ENCODE measurements at places on chromosomes 2 and 18.

DNA sequence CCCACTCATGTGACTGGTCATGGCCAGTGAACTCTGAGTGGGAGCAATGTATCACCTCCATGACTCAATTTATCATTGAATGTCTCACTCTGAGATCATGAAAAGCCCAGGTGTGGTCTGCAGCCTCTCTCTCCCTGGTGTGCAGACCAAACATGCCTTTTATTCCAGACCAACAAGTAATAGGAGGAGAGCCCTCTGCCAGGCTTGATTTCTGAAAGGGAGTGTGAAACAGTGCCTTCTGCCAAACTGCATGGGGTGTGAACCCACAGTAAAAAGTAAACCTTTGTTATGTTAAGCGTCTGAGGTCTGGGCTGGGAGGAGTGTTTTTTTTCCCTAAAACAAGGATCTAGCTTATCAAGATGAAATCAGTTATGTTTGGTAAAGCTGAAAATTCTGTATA is 601.2 kb downstream of the ADCYAP1 start:
- DNase-seq: no peak

DNA sequence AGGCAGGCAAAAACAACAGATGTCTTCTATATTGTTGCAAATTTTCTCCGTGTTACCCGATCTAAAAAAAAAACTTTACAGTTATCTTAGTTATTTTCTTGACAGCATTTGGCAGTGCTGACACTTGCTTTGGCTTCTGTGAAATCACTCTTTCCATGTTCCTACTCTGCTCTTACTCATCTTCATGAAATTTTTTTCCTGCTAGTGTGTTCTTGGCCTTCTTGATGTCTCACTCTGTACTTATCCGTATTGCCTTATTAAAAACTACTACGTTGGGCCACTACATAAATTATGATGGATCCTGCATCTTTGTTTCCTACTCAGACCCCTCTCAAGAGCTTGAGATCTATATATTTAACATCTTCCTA is 134.4 kb downstream of the IKZF2 start:
- no peak for DNase-seq

DNA sequence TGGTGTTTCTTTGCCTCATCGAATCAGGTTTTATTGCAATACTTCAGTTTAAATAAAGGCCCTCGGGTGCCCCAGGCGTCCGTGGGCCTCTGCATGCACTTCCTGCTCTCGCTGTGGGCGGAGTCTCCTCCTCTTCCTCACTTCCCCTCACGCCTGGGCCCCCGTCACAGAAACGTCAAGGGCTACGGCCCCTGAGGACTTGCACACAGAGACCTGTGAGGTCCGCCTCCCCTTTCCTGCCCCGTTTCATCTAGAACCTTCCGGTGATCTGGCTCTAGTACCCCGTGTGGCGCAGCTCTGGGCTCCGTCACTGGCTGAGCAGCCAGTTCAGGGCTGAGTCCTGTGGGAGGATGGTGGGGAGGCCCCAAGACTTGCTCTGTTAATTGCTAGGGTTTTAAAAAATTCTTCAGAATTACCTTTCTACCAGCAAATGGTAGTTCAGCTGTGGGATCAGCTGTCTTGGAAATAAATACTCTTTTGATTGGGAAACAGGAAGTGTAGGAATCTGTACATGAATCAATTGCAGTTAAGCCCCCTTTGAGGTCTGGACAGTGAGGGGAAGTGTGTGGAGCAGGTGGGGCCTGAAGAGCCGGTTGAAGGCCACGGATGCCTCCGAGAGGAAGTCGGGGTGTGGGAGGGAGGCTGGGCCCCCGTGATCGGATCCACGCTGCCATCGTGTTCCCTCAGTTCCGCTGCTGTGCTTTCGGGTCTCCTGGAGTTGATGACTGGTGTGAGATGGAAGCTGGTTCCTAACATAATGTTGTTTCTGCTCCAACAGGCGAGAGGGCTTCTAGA is 10.2 kb downstream of the NFATC1 start:
- peak; percentile 85 for DNase-seq

DNA sequence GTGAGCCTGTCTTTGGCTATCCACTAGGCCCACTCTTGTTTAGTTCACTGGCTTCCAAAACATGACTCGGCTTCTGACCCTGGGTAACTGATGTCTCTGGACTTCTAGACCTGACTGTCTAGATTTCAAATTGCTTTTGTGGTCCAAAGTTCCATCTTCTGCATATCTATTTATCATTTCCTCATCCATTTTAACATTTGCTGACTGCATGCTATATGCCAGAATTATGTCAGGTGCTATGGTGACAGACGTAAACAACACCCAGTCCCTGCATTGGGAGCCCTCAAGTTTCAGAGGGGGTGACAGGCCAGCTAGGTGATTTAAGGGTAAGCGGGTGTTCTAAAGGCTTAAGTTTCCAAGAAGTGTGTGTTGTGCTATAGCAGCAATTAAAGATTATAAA is 140.9 kb downstream of the PIEZO2 start:
- DNase-seq: no peak

DNA sequence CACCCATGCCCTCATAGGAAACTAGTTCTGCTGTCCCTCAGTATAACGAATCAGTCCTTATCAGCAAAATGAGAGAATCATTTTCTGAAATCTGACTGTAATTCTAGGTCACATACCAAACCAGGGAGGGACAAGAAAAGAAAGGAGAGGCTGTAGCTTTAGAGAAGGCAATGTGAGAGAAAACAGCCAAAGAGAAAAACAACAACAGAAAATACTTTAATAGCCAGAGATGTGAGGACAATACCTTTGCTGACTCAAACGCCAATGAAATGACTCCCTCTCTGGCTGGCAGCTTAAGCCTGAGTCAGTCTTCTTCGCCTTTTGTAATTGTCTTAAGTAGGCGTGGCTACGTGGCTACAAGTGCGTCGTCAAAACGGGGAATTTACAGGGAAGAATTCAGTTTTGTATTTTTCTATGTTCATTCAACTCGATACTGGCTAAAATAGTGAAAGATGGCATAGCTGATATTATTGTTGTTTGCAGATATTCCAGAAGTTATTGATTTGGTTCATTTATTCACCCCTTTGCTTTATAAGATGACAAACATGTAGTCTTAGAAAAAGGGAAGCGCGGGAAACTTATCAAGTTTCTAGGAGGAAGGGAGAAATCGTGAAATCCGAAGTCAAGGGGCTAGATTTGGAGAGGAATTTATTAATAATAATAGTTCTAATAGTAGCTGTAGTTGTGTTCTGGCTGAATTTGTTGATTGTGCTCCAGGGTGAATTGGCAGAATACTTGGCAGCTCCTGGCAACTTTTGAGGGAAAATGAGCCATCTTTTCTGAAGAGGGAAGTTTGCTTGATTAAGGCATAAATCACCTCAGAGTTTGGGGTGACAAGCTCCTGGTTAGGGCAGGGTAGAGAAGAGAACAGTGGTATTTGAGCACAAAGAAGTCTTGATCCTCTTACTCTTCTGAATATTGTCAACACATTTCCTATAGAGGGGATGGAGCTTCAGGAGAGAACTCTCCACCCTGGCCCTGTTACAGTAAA is at the start of gene IL1A:
TSS of gene IL1A (minus strand) at position 295 of the 991 bp plus-strand sequence. CDS start 723 bp downstream, outside the sequence.
- no peak for DNase-seq

DNA sequence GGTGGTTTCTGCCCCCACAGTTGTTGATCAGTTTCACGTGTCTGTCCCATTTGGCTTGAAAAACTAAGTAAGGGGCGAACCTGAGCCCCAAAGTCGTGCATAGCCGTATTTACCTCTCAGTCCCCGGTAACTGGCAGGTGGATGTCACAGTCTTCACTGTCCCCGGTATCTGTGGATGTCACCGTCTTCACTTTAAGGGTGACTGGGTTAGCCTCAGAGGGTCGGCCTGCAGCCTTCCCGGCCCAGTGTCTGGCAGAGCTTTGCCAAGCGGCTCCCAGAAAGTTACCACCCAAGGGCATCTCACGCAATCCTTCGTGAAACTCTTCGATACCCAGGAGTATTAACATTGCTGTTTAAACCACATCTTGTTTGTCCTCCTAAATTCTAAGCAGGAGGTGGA is 125.3 kb upstream of the CTDP1 start:
- DNase-seq: no peak

DNA sequence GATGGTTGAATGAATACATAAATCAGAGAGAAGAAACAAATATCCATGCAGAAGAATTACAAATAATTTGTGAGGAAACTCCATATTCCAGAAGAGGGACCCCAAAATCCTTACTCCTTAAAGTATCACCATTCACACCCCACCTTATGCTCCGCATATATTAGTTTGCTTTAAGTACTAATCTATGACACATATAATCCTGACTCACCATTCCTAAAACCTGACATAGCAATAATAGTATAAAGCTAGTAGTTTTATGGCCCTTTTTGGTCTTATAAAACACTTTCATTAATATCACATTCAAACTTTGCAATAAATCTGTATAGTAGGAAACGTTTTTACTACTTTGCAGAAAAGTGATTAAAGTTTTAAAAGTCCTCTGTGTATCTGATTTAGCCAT is 719.0 kb upstream of the SLC39A10 start:
- no peak for DNase-seq

GRCh38 chr2:66553370-66553769 is 118.4 kb downstream of the MEIS1 start:
- DNase-seq: no peak

- DNase-seq: no peak
Observed at GRCh38 chr2:162435676-162436075, 91.7 kb downstream of the GCA start.

- DNase-seq: no peak
Observed at GRCh38 chr2:95551055-95551568, 40.7 kb upstream of the TRIM43 start.

- DNase-seq: no peak
Observed at GRCh38 chr2:207227062-207227748, 61.5 kb upstream of the KLF7 start.

GRCh38 chr2:234623521-234623991 is 126.7 kb upstream of the ARL4C start:
- DNase-seq: no peak

DNA sequence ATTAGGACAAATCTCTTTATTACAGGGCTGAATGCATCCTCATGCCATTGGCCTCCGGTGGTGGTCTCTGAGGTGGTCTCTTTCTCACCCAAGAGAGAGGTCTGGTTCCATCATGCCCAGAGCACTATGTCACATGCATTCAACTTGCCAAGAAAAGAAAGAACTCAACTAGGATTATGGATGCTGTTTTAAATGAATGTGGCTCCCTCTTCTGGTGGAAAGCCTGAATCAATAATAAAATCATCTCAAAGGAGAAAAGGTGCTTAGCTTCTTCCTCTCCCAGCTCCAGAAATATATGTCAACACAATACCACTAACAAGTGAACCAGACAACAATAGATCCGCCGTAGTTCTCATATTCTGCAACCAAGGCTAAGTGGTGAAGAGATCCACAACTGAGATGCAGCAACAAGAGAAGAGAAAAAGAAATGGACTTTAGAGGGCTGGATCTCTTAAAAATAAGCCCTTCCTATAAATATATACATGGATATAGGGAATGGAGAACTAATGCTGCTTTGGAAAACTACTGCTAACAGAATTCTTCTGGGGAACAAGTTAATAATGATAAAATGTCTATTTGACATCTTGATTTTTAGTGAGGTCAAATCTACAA is 396.8 kb downstream of the NCKAP5 start:
- DNase-seq: no peak

DNA sequence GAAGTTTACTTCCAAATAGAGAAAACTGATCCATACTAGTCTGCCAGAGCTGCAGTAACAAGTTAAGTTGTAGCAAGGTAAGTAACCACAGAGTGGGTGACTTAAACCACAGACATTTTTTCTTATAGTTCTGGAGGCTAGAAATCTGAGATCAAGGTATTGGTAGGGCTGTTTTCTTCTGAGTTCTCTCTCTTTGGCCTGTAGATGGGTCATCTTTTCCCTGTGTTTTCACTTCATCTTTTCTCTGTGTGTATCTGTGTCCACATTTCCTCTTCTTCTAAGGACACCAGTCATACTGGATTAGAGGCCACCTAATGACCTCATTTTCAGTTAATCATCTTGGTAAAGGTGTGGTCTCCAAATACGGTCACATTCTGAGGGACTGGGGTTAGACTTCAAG is 142.9 kb upstream of the MEX3C start:
- DNase-seq: no peak

GRCh38 chr18:57768537-57769326 is 34.4 kb downstream of the ATP8B1 start:
- no peak for DNase-seq

- no peak for DNase-seq
Observed at GRCh38 chr2:84631047-84631446, 114.7 kb downstream of the DNAH6 start.

- DNase-seq: no peak
Observed at GRCh38 chr2:41483982-41484857, 563.6 kb upstream of the PKDCC start.

- DNase-seq: no peak
Observed at GRCh38 chr2:43289331-43289730, 62.9 kb upstream of the ZFP36L2 start.

GRCh38 chr2:31223026-31223425 is 5.7 kb upstream of the CAPN14 start:
- DNase-seq: no peak

- DNase-seq: no peak
Observed at GRCh38 chr2:42882756-42883155, 90.4 kb upstream of the HAAO start.

GRCh38 chr2:167212014-167212648 is 323.9 kb downstream of the XIRP2 start:
- no peak for DNase-seq

- DNase-seq: no peak
Observed at GRCh38 chr2:147851244-147851930, 6.6 kb downstream of the ACVR2A start.

GRCh38 chr2:112906276-112906675 is 4.7 kb upstream of the IL37 start:
- DNase-seq: no peak

DNA sequence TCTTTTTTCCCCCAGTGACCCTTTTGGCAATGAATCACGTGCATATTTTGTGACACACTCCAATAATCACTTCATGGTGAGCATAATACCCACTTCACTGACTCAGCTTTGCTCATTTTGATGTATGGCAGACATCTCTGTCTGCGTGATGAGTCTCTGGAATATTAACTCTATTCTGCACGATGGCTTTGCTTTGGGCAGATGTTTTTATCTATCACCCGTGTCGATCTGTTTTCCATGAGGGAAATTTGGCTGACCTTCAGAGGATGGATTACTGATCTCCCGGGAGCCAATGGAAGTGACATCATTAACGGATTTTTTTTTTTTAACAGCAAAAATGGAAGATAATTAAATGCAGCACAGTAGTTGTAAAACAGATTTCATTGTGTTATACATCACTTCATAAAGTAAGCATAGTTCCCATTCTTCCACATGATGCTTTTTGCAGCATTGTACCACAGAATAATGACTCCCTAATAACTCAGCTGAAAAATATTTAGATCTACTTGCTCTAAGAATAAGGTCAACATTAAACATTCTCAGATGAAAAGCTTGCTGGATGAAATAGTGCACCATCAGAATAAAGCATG is 29.8 kb downstream of the CDC42EP3 start:
- no peak for DNase-seq

- DNase-seq: peak; percentile 64
Observed at GRCh38 chr18:24460388-24460787, at the start of gene HRH4. Gene HRH4 (plus strand): TSS chr18:24460637. CDS start chr18:24460729, 92 bp downstream.

- DNase-seq: no peak
Observed at GRCh38 chr2:23427976-23428375, 43.0 kb downstream of the KLHL29 start.
